ENCODE measurements at places on chromosomes 2 and 18.

GRCh38 chr2:10185046-10185445, 62.5 kb downstream of the RRM2 start:
- no peak for DNase-seq

DNA sequence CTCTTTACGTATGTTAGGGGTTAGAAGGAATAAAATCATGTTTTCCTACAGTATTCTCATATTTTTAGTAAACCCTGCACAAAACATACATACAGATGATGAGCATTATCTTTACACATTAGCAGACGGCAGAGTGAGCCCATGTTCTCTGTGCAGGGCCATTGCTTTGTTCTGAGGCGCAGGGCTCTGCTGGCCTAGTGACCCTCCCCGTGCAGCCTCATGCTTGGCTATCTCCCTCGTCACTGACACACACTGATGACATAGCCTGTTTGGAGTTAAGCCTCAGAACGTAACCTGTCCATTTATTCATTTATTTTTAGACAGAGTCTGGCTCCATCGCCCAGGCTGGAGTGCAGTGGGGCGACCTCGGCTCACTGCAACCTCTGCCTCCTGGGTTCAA, 115.9 kb upstream of the FOSL2 start:
- no peak for DNase-seq

DNA sequence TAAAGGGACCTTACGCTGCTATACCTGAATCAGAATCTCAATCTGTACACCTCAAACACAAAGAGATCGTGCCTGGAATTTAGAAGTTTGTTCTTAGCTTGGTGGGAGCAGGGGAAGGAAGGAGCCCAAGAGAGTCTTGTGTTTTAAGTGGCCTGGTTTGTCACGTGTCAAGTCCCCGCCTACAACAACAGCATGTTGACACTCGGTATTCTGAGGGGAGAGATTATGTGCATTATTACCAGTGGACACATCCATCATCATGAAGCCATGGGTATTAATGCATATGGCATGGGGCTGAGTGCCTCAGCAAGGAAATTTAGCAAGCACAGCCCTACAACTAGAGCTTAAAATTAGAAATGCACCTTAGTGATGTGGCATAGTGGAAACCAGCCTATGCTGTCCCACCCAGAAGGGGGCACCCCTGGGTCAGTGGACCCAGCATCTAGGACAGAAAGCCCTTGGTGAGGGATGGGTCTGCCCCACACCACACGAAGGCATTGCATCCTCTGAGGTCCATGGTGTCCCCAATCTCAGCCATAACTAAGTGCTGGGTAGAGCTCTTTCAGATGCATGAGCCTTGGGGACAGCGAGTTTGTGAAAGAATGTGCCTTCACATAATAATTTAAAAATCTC, 138.7 kb downstream of the MGAT5 start:
- no peak for DNase-seq

DNA sequence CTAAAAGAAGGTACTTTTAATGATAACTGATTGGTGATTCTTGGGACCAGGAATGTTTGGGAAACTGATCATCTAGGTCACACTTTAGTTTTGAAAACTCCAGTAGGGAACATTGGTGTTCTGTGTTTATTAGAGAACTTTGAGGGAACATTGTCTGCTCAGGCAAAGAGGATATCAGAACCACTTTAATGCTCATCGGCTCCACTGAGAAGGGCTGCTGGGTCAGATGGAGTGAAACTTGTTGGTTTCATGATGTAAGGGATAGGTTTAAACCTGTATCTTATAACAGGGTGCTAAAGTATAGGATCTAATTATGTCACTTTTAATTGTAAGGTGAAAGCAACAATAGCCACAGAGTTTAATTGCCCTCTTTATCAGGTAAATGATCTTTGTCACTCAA, 14.2 kb upstream of the POLI start:
- DNase-seq: no peak

- no peak for DNase-seq
Observed at GRCh38 chr2:1795261-1796231, 51.2 kb upstream of the PXDN start.

GRCh38 chr2:99935662-99936061, 206.7 kb downstream of the AFF3 start:
- DNase-seq: no peak

GRCh38 chr2:11026286-11026921, 114.7 kb downstream of the KCNF1 start:
- DNase-seq: no peak

GRCh38 chr2:98455494-98455976, 10.9 kb downstream of the INPP4A start:
- no peak for DNase-seq

DNA sequence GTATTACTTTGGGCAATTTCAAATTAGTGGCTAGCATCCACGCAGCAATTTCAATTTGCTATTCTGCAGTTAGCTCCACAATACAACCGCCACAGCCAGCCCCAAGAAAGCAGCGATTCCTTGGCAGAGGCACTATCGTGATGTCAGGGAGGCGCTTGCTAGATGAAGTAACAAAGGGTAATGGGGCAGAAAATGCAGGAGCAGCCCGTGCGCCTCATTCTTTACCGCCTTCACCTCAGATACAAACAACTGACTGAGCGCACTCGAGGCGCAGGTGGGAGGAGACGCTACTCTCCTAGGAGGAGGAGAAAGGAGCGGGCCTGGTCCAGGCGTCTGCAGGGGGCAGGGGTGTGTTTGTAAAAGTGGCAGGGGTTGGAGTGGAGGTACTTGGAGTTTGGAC, 76.9 kb upstream of the ASB18 start:
- no peak for DNase-seq

DNA sequence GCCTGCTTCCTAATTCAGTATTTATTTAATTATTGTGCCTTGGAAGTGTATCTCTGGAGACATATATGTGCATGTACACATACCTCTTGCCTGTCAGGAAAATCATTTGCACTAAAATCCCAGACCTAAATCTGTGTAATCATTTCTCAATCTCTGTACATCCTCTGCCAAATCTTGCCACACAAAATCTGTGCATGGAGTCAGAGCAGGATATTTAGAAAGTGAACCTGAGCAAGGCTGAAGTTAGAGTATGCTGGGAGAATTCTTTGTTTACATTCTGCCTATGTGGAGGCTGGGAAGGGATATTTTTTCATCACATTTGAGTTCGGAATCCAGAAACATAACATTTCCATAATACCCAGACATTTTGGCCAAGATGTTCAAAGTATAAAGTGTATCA, 9.3 kb downstream of the XRCC5 start:
- DNase-seq: no peak

- DNase-seq: no peak
Observed at GRCh38 chr2:37871456-37872191, 53.5 kb upstream of the RMDN2 start.

GRCh38 chr2:23745068-23745725, 181.7 kb downstream of the ATAD2B start:
- no peak for DNase-seq

- no peak for DNase-seq
Observed at GRCh38 chr18:23521907-23522306, 18.6 kb downstream of the RMC1 start.

DNA sequence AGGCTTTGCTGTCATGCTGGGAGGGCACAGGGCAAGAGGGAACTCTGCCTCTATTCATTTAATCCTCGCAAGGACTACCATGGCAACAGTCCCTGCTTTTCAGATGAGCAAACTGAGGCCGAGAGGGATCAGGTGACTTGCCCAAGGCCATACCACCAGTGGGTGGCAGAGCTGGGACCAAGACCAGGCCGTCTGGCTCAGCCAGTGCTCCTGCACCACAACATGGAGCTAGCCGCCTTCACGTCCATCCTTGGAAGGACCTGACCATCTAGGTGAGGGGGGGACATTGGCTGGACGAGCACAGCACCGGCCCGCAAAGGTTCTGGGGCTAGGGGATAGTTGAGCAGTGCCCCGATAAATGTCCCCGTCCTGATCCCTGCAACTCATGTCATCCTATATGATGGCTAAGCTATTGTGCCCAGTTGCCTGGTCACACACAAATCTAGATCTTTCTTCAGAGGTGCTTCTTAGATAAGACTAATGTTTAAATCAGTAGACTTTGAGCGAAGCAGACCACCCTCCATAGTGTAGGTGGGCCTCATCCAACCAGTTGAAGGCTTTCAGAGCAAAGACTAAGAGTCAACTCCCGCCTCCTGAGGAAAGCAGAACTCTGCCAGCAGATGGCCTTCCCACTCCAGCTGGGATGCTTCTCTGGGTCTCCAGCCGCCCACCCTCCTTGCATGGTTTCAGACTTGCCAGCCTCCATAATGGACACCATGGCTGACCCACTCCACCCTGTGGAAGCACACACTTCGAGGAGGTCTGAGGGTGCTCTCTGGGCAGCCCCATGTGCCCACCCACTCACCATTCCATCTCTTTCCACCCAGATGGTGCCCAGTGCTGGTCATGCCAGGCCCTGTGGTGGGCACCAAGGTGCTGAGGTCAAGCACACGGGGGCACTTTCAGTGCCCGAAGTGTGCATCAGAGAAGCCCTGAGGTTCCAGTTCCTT, 214.8 kb upstream of the RAB6C start:
- DNase-seq: no peak

GRCh38 chr18:76619261-76619620, 124.2 kb upstream of the ZNF516 start:
- no peak for DNase-seq

DNA sequence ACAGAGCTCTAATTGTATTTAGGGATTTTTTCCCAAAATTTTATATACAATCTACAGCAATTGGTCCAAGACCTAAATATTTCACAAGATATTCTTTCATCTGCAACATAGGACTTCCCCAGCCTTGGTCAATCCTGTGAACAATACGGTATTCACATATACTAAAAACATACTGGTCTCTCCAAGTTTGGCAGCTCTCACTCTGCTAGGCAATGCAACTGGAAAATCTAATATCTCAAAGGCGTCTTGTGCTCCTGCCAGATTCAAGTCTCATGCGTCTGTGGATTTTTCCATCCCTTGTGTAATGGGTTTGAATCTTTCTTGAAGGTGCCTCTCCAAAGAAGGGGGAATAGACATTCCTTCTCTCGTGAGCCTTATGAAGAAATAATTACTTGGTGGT, 27.4 kb upstream of the MBOAT2 start:
- DNase-seq: no peak

DNA sequence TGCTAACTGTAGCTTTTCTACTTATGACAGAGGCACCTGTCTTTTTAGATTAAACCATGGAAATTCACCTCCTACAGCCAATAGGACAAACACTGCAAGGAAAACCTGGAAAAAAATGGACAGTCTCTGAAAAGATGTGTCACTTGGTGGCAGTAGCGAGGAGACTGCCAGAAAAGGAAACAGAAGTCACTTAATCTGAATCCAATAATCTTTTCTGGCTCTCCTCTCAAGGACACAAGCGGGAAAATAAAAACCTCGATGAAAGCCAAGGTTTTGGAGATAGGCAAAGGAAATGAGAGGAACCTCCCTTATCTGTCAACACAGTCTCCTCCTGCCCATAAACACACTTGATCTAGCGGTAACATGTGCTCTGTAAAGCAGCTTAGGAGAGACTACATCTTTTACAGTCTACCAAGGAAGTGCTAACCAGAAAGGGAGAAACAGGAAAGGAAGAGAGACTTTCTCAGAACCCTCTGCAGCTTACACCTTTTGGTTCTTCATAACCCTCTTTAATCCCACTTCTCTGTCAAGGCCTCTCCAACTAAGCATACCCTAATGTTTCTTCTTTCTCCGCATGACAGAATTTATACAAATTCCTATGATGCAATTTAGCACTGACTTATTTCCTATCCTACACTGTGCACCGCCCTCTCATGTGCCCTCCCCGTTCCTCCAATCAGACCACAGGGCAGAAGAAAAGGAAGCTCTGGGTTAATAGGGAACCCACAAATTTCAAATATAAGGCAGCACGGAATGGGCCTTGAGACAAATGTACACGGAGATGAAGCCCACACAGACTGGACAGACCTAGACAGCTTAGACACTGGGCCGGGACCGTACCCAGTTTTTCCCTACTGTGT, 52.8 kb downstream of the CLASP1 start:
- DNase-seq: no peak

DNA sequence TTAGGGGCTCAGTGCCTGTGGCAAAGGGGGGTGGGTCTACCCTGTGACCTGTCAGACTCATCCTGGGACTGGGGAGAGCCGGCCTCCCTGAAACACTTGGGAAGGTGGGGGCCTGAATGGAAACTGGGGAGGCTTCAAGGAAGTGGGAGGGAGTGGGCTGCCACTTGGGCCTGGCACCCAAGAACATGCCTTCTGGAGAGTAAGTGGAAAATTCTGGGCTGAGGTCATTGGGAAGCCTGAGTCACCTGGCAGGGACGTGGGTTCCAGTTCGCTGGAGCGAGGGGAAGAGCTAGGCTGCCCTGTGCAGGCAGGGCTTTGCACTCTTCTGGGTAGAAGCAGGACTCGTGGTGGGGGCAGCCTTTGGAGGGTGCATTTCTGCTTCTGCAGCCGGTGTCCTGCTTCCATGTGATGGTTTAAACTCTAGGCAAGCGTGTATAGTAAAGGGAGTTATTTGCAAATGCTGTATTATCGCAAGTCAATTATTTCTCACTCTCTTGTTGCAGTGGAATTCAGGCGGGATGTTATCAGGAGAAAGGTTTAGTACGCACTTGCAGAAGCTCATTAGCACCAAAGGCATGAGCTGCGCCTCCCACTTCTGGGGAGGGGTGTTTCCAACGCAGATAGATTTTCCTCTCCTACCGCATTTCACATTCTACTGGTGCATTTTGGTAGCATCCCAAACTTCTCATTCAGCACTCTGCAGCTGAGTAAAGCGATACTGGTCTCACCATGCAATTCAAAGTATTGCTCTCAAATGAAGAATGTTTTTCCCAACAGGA, 3.8 kb downstream of the LRRFIP1 start:
- DNase-seq: no peak

- no peak for DNase-seq
Observed at GRCh38 chr2:119508756-119509155, 15.5 kb downstream of the SCTR start.

DNA sequence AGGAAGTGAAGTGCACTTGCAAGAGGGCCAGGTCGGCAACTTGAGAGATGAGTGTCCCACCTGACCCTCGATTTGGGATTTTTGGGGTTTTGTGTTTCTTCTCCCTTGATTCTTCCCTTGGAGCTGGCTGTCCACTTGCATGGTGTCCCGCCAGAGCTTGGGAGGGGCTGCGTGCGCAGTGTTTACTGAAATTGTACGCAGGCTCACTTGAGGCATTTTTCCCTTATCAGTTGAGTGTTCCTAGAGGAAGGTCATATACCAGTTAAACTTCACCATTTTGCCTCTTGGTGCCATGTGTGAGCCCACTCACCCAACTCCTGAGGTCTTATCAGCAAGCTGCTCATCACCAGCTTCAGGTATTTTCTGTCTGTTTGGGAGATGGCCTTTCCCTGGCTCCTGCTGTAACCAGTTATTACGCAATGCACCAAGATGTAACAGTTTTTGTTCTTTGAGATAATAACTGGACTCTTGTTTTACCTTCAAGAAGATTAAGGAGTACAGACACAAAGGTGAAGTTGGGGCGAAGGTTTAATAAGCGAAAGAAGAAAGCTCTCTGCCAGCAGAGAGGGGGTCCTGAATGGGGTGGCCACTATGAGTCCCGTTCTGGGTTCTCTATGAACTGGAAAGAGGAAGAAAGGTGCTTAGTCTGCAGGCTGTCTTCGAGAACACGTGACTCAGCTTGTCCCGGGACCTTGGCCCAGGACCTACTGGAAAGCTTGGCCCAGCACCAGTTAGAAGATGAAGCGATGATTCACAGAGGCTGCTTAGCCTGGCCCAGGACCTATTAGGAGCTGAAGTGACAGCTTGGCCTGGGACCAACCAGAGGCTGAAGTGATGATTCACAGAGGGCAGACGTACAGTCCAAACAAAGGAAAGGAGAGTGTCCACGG, 21.5 kb upstream of the TXNL4A start:
- DNase-seq: no peak
